ENCODE measurements at places on chromosomes 1 and 21. TPM values are rescaled to one million over a fixed set of nuclear protein-coding genes. Genes with fewer than 3 reads are reported as not detected.

ACTL8 gene
- not detected for total RNA-seq

MCOLN2 gene
- 103 TPM for total RNA-seq

C2CD4D gene
- total RNA-seq, result not detected

CD53 gene
- 180 TPM for total RNA-seq

HSPG2 gene
- 4.7 TPM for total RNA-seq

LCE1D gene
- total RNA-seq, result not detected

SZRD1 gene
- 96.0 TPM for total RNA-seq

TRABD2B gene
- total RNA-seq, result not detected

TDRD5 gene
- total RNA-seq, result not detected

LCE3E gene
- not detected for total RNA-seq

IL20 gene
- not detected for total RNA-seq

MPL gene
- not detected for total RNA-seq

PEAR1 gene
- total RNA-seq, result not detected

TRPM2 gene
- total RNA-seq, result 3.8 TPM

KDM5B gene
- total RNA-seq, result not detected

JAM2 gene
- total RNA-seq, result 1.4 TPM

KRTAP21-2 gene
- total RNA-seq, result not detected

ZNF683 gene
- total RNA-seq, result not detected

Data from OCI-LY7 (cell line).